ENCODE measurements at places on chromosomes 16 and 17. TPM values are rescaled to one million over a fixed set of nuclear protein-coding genes. Genes with fewer than 3 reads are reported as not detected.

DNA sequence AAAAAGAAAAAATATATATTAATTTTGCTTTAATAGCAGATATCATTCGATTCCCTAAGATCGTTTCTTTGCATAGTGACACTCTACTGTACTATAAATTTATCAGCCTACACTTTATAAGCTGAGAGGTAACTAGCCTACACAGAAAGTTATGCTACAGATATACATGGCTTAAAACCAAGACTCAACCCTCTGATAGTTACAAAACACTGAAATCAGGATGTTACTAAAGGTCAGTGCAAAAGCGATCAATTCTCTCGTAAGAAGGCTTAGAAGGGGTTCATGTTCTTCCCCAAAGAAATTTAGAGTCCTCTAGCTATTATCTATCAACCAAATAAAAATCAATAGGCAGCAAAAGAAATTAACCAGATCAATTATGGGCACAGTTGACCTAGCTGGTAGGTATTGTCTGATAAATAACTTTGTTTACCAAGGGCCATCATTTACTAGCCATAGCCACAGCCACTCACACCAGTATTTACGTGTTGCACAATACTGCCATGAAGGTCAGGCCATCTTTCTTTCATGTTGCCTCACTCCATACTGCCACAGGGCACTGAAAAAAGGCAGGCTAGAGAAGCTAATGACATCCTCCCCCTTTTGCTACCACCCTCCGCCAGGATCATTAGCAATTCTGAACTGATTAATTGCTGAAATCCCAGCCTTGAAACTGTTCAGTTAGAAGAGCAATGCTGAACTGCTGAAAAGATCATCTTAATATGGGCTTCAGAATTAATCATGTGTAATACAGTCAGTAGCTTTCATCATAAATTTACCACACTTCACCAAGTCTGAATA, 43.7 kb downstream of the RND2 start:
- no peaks in the 10 kb centered on the region for H3K27me3 ChIP-seq
- H3K36me3 ChIP-seq: peaks cover 3% of the 10 kb centered on the region
- H3K27ac ChIP-seq: no peak overlapping the region
- DNase-seq: no peak
- H3K4me3 ChIP-seq: no peak overlapping the region

- H3K27me3 ChIP-seq: no peaks in the 10 kb centered on the region
- DNase-seq: no peak
- no peaks in the 10 kb centered on the region for H3K4me1 ChIP-seq
- H3K36me3 ChIP-seq: no peaks in the 10 kb centered on the region
- no peak overlapping the region for H3K4me3 ChIP-seq
Measured at GRCh38 chr16:46832757-46833459, 1.9 kb upstream of the C16orf87 start.

- H3K27me3 ChIP-seq: no peaks in the 10 kb centered on the region
- peaks cover 6% of the 10 kb centered on the region for H3K36me3 ChIP-seq
- H3K4me3 ChIP-seq: no peak overlapping the region
- no peak for DNase-seq
Measured at GRCh38 chr17:46152423-46152822, 40.8 kb downstream of the KANSL1 start.

Gene TMEM11
- total RNA-seq: 32.5 TPM

DNA sequence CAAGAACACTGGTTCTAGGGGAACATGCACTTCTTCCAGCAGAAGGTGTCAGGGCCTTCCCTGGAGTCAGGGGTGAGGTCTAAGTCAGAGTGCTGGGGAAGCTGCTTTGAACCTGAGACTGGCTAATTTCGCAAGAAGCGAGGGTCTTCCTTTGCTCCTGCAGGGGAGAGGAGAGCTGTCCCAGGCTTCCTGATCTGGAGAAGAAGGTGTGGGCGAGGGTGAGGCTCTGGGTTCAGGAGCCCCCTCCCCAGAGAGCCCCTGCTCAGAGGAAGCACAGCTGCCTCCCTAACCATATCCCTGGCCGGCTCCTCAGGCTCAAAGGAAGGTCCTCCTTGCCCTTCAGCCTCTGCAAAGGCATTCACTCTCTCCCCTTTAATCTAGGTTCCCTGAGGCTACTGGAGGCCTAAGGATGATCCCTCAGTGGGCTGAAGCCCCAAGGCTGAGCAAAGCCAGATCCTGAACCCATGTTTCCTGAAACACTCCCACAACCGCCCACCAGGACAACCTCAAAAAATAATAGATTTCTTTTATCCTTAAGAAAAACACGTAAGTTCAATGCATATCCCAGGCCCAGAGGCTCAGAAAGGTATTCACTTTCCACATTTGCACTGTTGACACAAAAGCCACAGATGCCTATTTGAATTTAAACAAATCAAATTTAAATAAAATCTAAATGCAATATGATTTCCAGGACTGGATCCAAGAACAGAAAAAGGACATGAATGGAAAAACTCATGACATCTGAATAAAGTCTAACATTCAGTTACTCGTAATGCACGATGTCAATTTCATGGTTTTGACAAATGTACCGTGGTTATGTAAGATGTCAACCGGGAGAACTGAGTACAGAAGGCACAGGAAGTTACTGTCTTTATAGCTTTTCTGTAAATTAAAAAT, 71.5 kb upstream of the RCVRN start:
- H3K27ac ChIP-seq: no peak overlapping the region
- H3K4me1 ChIP-seq: no peaks in the 10 kb centered on the region
- H3K27me3 ChIP-seq: no peaks in the 10 kb centered on the region
- no peaks in the 10 kb centered on the region for H3K36me3 ChIP-seq
- no peak for DNase-seq

DNA sequence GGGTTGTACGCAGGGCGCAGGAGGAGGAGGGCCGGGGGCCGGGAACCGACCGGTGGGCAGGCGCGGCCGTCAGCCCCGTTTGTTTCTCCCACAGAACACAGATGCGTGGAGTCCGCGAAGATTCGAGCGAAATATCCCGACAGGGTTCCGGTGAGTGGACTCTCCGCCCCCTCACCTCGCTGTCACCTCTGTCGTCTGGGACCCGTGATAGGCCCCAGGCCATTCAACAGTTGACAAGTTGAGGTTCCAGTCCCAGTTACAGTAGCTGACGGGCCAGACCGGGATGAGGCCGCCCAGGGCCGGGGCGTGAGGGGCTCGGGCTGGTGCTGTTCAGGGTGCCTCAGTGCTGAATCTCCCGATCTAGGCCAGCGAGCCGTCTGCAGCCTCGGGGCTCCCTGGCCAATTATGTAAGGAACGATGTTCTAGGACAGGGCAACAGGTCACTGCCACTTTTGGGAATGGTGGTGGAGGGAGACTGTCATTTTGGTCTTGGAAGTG, 628 bp downstream of the GABARAPL2 start:
- H3K4me3 ChIP-seq: peak overlapping the region; percentile 96
- H3K27ac ChIP-seq: no peak overlapping the region

DNA sequence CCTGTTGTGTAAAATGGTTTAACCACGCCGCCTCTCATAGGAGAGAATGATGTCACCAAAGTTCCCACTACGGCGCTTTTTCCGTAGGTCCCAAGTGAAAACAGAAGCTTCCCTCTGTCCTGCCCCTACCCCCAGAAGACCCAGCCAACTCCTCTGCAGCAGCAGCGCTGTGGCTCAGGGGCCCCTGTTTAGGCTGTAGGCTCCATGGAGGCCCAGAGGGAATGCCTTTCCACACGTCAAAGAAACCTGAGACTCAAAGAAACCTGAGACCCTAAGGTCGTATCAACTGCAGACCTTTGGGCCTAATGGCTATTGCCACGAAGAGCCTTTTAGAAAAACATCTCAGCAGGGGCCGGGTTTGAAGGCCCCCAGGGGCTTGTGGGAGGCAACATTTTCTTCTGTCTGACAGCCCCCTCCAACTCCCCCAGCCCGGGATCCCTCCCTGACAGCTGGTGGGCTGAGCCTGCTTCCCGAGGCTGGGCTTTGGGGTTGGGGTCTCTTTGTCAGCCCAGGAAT, 43.1 kb upstream of the MEAK7 start:
- DNase-seq: no peak
- no peaks in the 10 kb centered on the region for H3K36me3 ChIP-seq
- H3K27me3 ChIP-seq: no peaks in the 10 kb centered on the region
- H3K4me1 ChIP-seq: no peaks in the 10 kb centered on the region
- no peak overlapping the region for H3K27ac ChIP-seq
- no peak overlapping the region for H3K4me3 ChIP-seq

DNA sequence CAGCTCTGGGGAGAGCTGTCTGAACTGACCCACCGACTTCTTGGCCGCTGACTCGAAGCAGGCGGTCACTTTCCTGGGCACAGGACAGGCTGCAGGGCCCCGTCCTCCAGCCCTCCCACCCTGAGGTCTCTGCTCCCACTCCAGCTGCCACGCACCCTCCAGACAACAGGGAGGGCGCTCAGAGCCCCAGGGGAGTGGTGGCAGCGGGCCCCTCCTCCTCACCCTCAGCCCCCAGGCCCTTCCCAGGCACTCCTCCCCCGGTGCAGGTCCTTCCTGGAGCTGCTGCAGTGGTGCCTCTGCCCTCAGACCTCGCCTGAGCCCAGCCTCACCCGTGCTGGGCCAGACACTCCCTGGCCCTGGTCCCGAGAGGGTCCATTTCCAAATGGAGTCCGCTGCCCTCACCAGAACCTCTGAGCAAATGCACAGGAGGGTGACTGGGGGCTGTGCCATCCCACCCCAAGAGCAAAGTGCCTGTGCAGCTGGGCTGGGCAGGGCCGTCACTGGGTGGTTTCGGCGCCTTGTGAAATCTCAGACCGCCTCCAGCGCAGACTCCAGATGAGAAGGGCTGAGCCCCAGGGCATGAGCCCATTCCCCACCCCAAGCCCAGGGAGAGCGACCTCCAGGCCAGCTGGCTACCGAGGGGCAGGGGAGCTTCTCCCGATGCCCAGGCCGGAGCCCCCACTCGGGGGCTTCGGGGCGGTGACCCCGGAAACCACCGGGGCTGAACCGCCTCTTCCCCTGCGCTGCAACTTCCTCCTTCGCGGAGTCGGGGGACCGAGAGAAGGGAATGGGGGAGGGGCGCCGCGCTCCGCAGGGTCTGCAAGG, 717 bp downstream of the CYBA start:
- H3K4me3 ChIP-seq: peak overlapping the region; percentile 91
- no peak overlapping the region for H3K27ac ChIP-seq
- H3K36me3 ChIP-seq: peaks cover 20% of the 10 kb centered on the region
- DNase-seq: peak; percentile 35

GRCh38 chr17:75289832-75290337, 652 bp upstream of the SLC25A19 start:
- peaks cover 20% of the 10 kb centered on the region for H3K36me3 ChIP-seq
- H3K4me1 ChIP-seq: no peaks in the 10 kb centered on the region
- no peak for DNase-seq
- H3K27me3 ChIP-seq: no peaks in the 10 kb centered on the region
- no peak overlapping the region for H3K27ac ChIP-seq

Gene RPH3AL
- 3.0 TPM for total RNA-seq

Gene KRTAP2-3
- total RNA-seq: not detected

Gene RNU2-1
- 6,078 TPM for total RNA-seq

GRCh38 chr16:17414916-17415315, 55.8 kb downstream of the XYLT1 start:
- 0 out of 2 replicates have a peak, but pooled peaks cover 4% of the 10 kb centered on the region for H3K36me3 ChIP-seq
- no peaks in the 10 kb centered on the region for H3K4me1 ChIP-seq
- H3K27ac ChIP-seq: no peak overlapping the region
- no peak for DNase-seq
- H3K4me3 ChIP-seq: no peak overlapping the region

GRCh38 chr16:87437911-87438610, 45.9 kb downstream of the MAP1LC3B start:
- no peaks in the 10 kb centered on the region for H3K27me3 ChIP-seq
- no peak overlapping the region for H3K4me3 ChIP-seq
- H3K36me3 ChIP-seq: peaks cover 18% of the 10 kb centered on the region
- no peak overlapping the region for H3K27ac ChIP-seq
- no peak for DNase-seq
- H3K4me1 ChIP-seq: no peaks in the 10 kb centered on the region

DNA sequence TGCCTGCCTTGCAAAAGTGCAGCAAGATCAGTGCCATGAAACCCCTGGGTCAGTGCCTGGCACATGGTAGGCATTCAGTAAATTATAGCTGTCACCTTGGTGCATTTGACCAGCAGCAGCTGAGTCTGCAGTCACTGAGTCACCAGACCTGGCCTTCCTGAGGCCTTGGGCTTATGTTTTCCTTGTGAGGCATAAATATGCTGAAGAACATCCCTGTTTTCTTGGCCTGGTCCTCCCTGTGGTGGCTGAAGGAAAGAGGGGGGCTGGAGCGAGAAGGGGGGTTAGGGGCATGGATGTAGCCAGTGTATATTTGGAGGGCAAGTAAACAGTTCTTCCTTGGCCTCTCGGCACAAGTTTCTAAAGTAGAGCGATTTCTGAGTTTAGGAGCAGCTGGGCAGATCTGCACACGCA, 26.5 kb downstream of the EPN2 start:
- H3K4me3 ChIP-seq: no peak overlapping the region
- no peaks in the 10 kb centered on the region for H3K27me3 ChIP-seq
- no peak for DNase-seq
- H3K4me1 ChIP-seq: peaks cover 7% of the 10 kb centered on the region
- no peaks in the 10 kb centered on the region for H3K36me3 ChIP-seq

GRCh38 chr17:82985428-82985805, 94.0 kb upstream of the METRNL start:
- H3K27ac ChIP-seq: no peak overlapping the region
- H3K27me3 ChIP-seq: no peaks in the 10 kb centered on the region
- H3K36me3 ChIP-seq: peaks cover 10% of the 10 kb centered on the region
- H3K4me3 ChIP-seq: no peak overlapping the region
- no peaks in the 10 kb centered on the region for H3K4me1 ChIP-seq
- no peak for DNase-seq

Gene FUS
- 1,034 TPM for total RNA-seq

DNA sequence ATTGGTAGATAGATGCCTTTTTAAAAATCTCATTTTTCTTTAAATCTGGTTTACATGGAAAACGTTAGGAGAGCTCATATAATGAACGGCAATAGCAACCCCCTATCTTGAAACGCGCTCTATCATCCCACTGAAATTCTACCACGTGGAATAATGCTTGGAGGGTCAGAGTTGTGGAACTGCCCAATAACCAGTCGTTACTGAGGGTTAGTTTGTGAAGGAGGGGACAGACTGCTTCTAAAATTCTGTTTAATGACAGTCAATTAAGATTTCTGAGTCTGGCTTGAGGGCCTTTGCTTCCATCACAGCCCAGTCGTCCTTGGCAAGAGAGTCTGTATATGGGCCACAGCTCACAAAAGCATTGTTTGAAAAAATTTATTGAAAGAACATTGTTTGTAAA, 482 bp downstream of the IRF8 start:
- no peak overlapping the region for H3K27ac ChIP-seq
- H3K4me1 ChIP-seq: no peaks in the 10 kb centered on the region
- no peak for DNase-seq
- no peaks in the 10 kb centered on the region for H3K36me3 ChIP-seq
- H3K4me3 ChIP-seq: peak overlapping the region; percentile 78
- peaks cover 21% of the 10 kb centered on the region for H3K27me3 ChIP-seq

DNA sequence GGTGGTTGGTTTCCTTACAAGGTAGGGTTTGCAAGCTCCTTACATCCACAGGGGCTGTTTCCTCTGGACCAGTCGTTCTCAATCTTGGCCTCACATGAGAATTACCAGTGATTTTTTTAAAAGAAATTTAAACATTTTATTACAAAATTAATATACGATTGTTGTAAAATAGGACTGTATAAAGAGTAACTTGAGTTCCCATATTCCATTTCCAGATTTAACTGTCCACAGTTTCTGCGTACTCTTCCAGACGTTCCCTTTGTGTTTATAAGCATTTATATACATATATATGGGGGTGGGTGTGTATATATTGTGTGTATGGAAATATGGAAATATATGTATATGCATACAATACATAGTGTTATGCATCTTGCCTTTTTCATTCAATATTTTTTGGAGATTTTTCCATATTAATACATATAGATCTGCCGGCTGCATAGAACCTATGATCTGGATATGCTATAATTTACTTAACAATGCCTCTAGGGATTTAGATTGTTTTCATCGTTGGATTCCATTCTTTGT, 31.5 kb downstream of the HLF start:
- H3K27me3 ChIP-seq: no peaks in the 10 kb centered on the region
- H3K36me3 ChIP-seq: no peaks in the 10 kb centered on the region
- H3K27ac ChIP-seq: no peak overlapping the region
- no peak for DNase-seq
- no peaks in the 10 kb centered on the region for H3K4me1 ChIP-seq
